ENCODE measurements at places on chromosomes 2 and 18.
A peak's percentile ranks its signal among the peaks of the same experiment; 100 is the strongest.

DNA sequence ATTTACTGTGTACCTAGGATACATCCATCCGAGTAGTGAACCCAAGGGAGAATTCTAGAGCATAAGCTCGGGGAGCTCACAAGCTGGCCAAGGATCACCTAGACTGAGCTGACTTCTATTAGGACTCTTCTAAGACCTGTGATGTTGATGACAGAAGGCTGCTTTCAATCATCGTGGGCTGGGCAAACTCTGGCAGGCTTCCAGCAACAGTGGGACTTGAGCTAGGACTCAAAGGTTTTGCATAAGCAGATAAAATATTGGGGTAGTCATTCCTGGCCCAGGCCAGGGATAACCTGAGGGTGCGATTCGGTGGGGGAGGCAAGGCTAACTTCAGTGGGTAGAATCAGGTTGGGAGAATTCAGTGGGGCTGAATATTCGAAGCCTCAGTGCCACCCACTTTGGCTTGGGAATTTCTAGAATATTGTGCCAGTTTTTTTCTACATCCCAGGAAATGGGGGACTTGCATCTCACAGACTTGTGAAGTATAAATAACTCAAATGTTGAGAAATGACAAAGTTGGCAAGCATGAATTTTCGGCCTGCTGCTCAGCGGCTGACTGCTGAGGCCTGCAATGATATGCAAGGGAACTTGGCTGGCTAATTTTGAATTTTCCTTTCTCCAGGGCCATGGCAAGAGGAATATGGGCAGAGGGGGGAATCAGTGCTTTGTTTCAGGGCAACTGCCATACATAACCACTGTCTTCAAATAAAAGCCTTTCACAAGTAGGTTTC lies 274.3 kb downstream of the PRKCE start:
- no peak for DNase-seq

- no peak for DNase-seq
Measured at GRCh38 chr18:58960946-58961722, 96.5 kb downstream of the ZNF532 start.

DNA sequence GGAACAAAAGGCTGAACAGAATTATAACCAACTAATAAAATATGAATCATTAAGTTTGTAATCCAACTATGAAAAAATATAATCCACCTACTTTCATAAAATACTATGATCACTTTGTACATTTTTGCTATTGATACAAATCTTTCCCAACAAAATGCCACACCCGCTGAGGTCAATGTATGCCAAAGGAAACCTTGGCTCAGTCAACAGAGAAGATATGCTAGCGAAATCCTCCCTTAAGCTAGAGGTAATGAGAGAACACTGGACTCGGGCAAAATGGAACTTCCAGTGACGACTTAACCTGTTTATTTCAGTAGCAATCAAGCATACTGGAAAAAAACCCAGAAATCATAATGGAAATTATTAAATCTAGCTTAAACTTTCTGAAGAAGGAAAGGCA lies 81.5 kb downstream of the NOL10 start:
- no peak for DNase-seq

DNA sequence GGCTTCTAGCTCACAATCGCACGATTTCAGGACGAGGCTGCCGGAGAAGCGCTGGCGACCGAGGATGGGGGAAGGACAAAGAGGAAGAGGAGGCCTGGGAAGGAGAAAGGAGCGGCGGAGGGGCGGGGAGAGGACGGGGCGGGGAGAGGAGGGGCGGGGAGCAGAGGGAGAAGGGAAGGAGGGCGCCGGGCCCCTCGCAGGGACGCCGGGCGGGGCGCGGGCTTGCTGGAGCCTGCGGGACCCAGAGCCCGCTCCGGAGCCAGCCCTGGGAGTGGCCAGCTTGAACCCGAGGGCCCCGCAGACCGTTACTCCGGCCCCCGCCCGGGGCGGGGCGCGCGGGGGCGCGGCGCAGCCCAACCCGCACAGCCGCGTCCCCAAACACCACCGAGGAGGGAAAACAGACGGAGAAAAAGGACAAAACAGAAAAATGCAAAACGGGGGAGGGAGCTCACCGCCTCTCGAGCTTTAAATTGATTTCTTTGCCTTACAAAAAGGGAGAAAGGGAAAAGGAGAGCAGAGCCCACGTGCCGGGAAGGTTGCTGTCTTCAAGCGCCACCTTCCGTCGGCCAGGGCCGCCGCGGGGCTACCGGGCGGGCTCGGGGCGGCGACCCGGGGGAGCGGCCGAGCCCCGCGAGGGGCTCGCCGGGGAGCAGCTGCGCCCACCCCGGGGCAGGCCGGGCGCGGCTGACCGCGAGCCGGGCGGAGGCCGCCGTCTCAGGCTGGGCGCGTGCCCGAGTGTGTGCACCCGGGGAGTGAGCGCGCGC lies 781 bp upstream of the SOX11 start:
- DNase-seq, result no peak

- DNase-seq, result no peak
Measured at GRCh38 chr2:166256896-166257295, 118.8 kb downstream of the SCN9A start.

- no peak for DNase-seq
Measured at GRCh38 chr2:237886685-237887481, 27.5 kb downstream of the RAMP1 start.

- DNase-seq, result no peak
Measured at GRCh38 chr18:1658908-1659566, 754.4 kb downstream of the ADCYAP1 start.

DNA sequence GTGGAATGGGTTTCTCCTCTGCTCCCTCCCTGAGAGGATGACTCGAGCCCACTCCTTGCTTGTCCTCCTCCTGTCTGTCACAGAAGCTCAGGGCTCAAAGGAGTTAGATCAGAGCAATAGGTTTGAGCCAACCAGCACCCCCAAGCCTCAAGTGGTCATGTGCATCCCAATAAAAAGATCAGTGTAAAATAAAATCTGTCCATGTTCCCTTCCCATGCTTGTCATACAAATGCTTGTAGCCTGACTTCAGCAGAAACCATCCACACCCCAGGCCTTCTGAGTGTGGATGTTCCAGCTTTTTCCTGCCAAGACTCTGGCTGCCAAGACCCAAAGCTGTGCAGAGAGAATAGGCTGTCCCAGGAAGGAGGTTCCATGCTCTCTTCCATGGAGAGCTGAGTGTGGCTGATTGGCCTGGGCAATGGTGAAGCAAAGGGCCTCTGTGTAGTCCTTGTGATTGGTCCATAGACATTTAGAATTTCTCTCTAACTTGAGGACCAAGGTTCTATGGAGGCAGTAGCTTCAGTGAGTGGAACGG lies 67.4 kb downstream of the GYPC start:
- no peak for DNase-seq

GRCh38 chr2:52429171-52429570 lies 1338.4 kb upstream of the CHAC2 start:
- DNase-seq, result no peak

DNA sequence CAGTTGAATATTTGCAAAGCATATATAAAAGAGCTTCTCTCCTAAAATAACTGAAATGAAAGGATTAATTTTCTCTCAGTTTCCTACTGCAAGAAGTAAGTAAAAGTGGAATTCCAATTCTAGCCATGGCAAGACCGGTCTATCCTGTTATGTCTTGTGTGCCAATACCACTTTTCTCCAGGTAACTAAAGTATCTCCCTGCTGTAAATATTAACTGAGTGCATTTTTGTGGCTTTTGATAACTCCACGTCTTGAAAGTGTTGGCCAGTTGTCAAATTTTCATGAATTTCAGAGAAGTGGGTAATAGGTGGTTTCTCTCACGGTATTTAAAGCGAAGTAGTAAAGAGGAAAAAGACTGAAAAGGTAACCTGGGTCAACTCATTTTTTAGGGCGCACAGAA lies 225.9 kb downstream of the NEDD4L start:
- DNase-seq, result no peak

DNA sequence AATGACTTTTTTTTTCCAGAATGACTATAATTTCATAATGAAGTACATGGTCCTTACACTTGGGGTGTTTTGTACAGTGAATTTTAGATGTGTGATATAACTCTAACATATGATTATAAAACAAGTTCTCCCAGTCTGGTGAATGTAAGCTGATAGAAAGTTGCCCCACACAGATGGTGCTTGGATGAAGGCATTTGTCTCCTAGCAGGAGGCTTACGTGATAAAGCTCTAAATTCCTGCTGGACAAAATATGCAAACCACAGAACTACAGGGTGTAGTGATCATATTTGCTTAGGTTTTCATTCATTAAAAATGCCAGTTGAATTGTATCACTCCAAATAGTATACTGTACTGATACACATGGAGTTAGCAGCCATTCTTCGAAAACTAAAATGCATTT lies 85.5 kb downstream of the DSC3 start:
- DNase-seq, result no peak

DNA sequence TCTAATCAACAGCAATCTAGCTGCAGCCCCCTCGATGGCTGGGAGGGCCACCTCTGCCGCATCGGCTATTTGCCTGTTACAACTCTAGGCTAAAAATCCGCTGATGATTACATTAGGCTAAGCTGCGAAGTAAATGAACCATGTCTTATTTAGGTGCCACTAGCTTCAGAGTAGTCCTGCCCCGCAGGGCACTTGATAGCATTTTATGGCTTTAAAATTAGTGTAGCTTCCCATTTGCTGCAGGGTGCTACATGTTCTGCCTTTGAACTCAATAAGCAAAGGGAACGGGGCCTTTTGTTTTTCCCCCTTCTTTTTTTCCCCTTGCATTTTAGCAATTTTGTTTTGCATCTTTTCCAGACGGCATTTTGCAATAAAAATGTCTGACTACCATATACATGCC lies 270.2 kb downstream of the GBX2 start:
- DNase-seq, result no peak

- DNase-seq, result no peak
Measured at GRCh38 chr18:62226047-62226446, 39.0 kb downstream of the RELCH start.

GRCh38 chr2:229715895-229716507 lies 1.6 kb upstream of the DNER start:
- DNase-seq, result peak; percentile 18

DNA sequence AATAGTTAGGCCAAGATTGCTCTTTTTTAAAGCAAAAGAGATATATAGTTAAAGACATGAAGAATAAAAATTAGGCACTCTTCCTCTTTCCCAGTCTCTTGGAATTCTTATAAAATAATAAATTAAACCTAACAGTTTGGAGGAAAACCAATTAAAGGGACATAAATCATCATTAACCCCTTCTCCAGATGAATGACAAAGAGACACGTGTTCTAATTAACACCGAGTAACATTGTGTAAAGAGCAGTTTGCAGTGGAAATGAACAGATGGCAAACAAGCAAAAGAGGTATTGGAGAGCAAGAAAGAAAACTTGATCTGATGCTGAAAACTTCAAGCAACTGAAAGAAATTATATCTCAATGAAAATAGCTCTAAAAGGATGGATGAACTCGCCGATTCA lies 48.4 kb downstream of the BCL2 start:
- DNase-seq, result no peak

GRCh38 chr2:207341804-207342203 lies 176.1 kb upstream of the KLF7 start:
- DNase-seq, result no peak

GRCh38 chr2:192073878-192074277 lies 120.9 kb downstream of the TMEFF2 start:
- no peak for DNase-seq

- DNase-seq, result no peak
Measured at GRCh38 chr2:175441181-175441761, 259.8 kb upstream of the ATP5MC3 start.

DNA sequence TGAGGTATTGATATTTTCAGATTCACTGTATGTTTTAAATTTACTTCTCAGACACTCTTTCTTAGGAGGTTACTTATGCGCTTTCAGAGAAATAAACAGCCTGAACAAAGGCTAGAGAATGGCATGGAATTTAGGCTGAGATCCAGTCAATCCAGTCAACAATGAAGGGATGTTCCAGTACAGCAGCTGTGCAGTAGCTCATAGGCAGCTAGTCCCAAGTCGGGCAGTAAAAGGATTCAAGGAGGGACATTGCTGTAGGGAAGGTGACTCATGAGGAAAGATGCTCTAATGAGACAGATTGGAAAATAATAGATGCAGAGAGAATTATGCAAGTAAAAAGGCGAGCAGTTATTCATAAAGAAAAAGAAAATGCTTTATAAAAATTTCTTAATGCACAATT lies 397.9 kb upstream of the RGPD4 start:
- no peak for DNase-seq

- DNase-seq, result no peak
Measured at GRCh38 chr2:47226923-47227220, 71.8 kb upstream of the STPG4 start.

DNA sequence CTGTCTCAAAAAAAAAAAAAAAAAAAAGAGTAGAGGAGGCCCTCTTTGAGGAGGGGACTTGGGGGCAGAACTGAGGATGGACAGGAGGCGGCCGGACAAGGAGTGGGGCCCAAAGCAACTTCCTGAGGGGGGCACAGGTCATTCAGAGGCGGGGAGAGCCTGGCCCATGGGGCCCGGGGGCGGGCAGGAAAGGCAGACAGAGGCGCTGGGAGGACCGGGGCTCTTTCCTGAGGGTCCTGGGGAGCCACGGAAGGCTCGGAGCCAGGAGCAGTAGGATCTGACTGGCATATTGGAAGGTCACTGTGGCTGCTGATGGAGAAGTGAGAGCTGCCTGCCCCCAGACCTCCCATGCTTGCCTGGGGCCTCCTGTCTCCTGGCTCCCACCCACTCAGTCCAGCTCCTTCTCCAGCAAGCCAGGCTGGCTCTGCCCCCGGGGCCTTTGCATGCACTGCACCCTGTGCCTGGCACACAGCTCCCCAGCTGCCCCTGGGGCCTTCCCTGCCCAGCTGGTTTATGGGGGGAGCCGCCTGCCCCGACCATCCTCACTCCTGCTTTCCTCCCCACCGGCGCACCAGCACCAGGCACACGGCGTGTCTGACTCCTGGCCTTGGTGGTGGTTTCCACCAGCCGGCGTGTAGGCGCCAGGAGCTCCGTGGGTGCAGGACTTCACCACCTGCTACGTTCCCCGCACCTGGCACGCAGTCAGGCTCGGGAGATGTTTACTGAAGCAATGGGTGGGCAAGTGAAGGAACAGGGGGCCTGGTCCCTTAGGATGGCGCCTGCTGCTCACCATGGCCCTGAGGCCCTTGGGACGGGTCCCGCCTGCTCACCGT lies 5.6 kb downstream of the ESPNL start:
- DNase-seq, result no peak

DNA sequence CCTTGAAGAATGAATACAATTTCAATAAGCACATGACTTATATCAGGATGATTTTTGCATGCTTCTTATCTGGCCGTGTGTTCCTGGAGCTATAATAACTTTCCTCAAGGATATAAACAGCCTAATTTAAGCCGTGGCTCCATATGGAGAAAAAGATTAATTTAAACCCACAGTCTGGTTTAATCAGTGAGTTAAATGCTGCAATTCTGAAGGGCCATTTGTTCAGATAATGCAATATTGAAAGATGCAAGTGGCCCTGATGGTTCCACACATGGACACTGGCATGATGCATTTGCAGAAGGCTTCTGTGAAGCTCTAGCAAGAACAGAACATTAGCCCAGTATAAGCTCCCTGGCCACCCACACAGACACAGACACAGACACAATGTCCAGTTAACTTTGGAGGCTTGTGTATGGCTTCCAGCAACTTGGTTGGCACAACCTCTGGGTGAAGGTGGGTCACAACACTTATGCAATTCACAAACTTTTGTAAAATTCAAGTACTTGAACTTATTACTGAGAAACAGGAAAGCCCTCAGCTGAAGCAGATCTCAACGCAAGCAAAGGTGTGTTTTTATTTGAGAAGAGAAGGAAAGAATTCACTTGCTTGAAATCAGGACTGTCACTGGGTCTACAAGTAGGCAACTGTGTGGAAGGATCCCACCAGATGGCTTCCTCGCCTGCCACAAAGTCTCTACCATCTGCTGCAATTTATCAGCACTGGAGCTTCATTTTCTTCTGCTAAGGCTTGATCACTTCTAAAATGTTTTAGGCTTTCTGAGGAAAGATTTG lies 63.3 kb downstream of the MDH1 start:
- no peak for DNase-seq

Measured in GM10248 (cell line).